ENCODE measurements at places on chromosomes 16 and 17.

GRCh38 chr16:2952679-2953078, 11.4 kb upstream of the KREMEN2 start:
- DNase-seq: no peak

DNA sequence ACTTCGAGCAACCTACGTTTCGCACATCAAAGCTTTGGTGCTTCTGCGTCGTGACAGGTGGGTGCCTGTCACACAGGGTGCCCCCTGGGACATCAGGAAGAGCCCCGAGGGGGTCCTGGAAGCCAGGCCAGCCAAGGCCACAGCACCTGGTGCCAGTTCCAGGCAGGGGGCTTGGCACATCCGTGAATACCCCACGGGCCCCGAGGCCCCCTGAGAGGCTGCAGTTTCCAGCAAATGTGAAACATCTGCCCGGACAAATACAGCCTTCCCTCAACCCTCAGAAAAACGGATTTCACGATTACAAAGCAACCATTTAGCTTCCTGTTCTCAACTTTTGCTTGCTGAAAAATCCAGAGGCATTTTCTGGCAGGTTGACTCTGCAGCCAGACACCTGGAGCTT, 109.3 kb upstream of the METRNL start:
- DNase-seq: no peak

GRCh38 chr17:9529033-9529700, 46.5 kb downstream of the STX8 start:
- no peak for DNase-seq

DNA sequence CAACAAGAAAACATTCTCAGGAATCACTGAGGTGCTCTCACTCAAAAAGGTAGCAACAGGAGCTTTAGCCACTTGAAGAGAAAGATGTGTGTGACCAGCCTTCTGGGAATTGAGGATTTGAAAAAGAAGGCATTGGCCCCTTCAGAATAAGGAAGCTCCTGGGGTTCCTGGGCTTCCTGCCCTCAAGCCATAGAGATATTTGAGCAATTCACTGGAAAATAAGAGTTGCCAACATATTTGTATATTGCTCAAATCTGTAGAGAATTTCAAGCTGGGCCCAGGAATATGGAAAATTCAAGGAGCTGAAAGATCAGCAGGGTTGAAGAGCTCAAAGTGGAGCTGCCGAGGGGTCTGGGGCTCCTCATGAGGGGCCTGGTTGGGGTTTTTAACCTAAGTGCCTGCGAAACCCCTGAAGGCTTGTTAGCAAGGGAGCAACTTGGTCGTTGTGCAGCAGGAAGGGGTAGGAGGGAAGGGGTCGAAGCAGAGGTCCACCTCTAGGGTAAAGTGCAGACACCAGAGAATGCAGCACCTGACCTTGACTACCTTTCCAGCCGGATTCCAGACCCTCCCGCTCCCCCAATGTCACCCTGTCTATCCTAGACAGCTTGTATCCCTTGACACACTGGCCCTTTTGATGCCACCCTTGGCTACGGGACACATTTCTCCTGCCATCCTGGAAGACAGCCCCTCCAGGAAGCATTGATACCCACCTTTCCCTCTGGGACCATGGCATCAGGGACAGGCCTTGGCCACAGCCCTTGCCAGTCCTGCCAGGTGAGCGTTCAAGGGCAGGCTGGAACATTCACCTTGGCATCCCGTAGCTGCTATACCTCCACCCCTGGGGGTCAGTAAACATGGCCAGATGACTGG, 67.6 kb upstream of the SREBF1 start:
- no peak for DNase-seq

DNA sequence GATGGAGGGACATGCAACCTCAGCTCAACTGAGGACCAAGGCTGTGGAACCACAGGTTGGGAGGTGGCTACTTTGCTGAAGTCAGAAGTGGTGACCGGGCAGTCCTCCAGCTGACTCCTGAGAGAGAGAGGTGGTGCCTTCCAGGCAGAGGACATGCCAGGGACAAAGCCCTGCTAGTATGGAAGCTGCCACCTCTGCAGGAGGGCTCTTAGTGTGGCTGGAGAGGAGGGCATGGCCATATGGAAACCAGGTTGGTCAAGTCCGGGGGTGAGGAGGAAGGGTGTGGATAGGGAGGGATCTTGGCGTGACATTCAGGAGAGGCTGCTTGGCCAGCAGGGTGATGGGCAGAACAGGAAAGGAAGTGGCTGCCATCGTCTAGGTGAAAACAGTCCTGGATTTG, 5.7 kb downstream of the C16orf86 start:
- DNase-seq: no peak

DNA sequence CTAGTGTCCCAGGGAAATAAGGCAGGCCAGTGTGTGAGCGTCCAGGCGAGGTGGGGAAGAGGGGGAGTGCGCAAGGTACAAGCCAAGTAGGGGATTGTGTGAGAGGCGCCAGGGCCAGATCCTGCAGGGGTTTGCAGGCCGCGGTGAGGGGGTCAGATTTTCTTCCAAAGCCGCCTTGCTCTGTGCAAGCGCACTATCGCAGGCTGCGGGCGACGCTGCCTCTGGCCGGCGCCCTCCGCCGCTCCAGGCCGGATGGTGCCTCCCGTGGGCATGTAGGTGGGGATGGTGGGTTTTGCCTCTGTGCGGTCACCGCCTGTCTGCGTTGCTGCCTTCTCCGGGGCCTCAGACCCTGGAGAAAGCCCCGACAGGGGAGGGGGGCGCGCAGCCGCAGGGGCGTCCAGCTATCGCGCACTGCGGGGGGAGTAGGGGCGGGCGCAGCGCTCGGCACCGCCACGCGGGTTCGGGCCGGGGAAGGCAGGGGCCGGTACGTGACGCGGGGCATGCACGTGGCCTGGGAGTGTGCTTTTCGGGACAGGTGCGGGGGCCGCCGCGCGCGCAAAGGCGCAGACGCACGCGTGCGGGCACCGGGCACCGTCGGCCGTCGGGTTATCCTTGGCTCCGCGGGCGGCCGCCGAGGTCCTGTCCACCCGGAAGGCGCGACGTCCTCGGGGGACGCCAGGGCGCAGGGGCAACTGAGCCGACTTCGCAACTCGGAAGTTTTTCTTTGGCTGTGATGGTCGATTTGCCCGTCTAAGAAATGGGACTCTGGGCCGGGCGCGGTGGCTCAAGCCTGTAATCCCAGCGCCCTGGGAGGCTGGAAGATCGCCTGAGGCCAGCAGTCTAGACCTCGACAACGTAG, 1.1 kb upstream of the HAPSTR1 start:
- no peak for DNase-seq

DNA sequence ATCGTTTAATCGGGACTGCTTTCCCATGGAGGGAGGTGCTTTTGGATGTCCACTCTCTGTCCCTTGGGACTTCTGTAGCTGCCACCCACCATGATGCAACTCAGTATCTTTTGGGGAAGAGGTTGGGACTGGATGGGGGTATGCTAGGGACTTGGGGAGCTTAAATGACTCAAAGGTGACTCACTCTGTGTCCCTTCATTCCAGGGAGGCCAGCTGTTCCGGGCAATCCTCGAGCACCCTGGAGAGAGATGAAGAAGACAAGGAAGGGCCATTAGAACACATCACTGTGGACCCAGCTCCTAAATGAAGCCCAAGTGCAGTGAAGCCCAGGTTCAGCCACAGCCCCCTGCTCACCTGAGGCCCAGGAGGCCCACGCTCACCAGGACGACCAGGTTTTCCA, 4.6 kb downstream of the COL1A1 start:
- DNase-seq: no peak

- no peak for DNase-seq
Observed at GRCh38 chr17:76899414-76899813, 31.2 kb downstream of the MGAT5B start.

DNA sequence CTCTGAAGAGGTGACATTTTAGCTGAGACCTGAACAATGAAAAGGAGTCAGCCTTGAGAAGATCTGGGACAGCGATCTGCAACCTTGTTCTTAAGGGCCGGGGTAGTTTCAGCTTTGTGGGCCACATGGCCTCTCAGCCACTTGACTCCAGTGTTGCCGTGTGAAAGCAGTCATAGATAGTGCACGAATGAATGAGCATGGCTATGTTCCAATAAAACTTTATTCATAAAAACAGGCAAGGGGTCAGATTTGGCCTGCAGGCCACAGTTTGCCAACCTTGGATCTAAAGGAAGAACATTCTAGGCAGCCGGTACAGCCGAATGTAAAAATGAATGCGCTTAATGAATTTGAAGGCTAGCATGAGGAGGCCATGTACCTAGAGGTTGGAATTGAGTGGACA, 83.5 kb downstream of the ABCC6 start:
- no peak for DNase-seq

GRCh38 chr17:58383892-58384462, 32.0 kb upstream of the SUPT4H1 start:
- no peak for DNase-seq

- no peak for DNase-seq
Observed at GRCh38 chr16:85068746-85069145, 41.2 kb downstream of the KIAA0513 start.

GRCh38 chr16:77304877-77305276, 105.7 kb downstream of the SYCE1L start:
- DNase-seq: no peak

GRCh38 chr17:77127735-77128361, 12.9 kb upstream of the SEC14L1 start:
- no peak for DNase-seq

GRCh38 chr16:69720822-69721430, 5.4 kb downstream of the NQO1 start:
- DNase-seq: no peak

DNA sequence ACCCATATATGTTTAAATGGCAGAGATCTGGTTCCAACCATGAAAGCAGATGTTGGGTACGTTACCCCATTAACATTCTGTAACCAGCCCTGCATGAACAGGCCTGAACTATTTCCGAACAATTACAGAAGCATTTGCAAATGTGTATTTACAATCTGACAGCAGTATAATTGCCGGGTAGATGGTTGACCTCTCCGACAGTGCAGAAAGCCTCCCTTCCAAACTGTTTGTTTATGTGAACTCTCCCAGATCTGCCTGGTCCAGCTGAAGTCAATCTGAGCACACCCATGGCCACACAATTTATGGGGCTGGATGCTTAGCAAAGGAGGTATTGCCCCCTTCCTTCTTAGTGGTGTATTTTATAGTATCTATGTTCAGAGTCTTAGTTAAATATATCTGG, 21.8 kb downstream of the NUDT7 start:
- DNase-seq: no peak

GRCh38 chr17:14552306-14552705, 251.4 kb downstream of the HS3ST3B1 start:
- no peak for DNase-seq

GRCh38 chr17:50451943-50452629, 16.6 kb downstream of the CHAD start:
- DNase-seq: no peak

GRCh38 chr16:29836623-29837022, 16.4 kb downstream of the MVP start:
- no peak for DNase-seq

- DNase-seq: no peak
Observed at GRCh38 chr16:50652836-50653425, 28.2 kb downstream of the SNX20 start.

- DNase-seq: no peak
Observed at GRCh38 chr17:17004251-17004996, 32.5 kb upstream of the TNFRSF13B start.

DNA sequence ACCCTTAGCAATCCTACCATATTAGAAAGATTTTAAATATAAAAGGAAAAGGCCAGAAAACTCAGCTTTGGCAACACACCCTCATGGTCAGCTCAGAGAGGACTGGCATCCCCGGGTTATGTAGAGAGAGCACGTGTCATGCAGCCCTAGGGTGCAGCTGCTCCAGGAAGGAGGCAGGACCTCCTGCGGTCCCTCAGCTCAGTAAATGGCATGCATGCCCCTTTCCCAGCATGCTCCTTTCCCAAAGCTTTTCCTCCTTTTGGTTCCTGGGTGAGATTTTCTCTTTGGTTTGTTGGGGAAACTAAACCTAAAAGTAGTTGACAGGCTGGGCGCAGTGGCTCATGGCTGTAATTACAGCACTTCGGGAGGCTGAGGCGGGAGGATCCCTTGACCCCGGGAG, 3.9 kb downstream of the GAN start:
- DNase-seq: no peak

GRCh38 chr17:7721612-7722011, 4.1 kb downstream of the DNAH2 start:
- DNase-seq: no peak

GRCh38 chr16:1920727-1921171, 2.5 kb upstream of the HS3ST6 start:
- no peak for DNase-seq
